NCI-H2171 (cell line): ENCODE measurements at places on chromosomes 2 and 18.

- peak; percentile 89 for DNase-seq
These were observed 495.8 kb downstream of the NRXN1 start for GRCh38 chr2:50535971-50536759.

DNA sequence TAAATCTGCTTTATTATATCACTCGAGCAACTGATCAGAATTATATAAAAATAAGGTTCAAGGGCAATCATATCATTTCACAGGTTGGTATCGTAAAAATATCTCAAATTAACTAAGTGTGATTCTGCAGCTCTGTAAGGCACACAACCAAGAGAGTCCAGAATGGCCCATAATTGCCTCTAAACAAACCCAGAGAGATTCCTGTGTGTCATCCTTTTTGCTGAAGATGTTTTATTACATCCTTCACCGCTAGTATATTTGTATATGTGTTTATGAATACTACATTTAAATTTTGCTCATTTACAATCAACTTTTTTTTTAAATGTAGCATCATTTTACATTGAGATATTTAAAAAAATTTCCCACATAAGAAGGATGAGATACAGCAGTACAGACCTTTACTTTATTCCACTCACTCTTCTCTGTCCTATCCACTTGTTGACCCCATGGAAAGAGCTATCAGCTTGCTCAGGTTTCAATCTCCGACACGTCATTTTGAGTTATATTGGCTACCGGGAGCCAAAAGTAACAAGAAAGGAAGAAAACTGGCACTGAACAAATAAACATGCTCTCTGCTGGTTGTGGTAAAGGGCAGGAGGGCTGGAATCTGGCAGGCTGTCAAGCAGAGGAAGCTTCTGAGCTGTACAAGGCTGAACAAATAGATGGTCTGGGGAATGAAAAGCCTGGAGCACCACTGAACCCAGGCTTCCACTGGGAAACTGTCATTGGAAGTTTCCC is 23.1 kb downstream of the PLA2R1 start:
- no peak for DNase-seq

DNA sequence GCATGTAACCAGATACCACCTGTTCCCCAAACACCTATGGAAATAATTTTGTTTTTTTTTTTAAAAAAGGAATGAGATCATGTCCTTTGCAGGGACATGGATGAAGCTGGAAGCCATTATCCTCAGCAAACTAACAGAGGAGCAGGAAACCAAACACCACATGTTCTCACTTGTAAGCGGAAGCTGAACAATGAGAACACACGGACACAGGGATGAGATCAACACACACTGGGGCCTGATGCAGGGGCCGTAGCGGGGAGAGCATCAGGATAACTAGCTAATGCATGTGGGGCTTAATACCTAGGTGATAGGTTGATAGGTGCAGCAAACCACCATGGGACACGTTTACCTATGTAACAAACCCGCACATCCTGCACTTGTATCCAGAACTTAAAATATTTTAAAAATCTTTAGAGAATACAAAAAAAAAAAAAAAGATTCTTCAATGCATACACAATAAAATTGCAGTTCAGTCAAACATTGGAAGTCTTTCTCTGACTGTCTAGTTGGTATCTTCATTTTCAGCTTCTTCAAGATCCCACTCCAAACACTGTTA is 11.6 kb upstream of the CASP10 start:
- peak; percentile 9 for DNase-seq

- no peak for DNase-seq
These were observed 1083.2 kb downstream of the SOCS6 start for GRCh38 chr18:71371951-71372605.

GRCh38 chr2:201235860-201236811 is 24.2 kb upstream of the CASP8 start:
- DNase-seq: peak; percentile 58

- no peak for DNase-seq
These were observed 72.5 kb downstream of the WDR7 start for GRCh38 chr18:56723706-56724105.

DNA sequence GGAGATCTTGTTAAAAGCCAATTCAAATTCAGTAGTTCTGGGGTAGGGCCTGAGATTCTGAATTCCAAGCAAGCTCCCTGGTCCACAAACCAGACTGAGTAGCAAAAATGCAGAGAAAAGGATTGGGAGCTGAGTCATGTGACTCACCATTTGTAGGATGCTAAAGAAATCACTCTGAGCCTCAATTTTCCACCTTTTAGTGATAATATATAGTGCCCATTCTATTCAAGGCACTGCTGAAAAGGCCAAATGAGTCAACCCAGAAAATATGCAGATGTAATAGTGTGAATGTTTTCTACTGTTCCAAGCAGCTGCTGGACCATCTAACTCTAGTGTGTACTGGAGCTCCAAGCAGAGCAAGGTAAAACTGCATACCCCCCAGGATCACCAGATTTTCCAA is 47.2 kb downstream of the SLC14A2 start:
- DNase-seq: no peak

- no peak for DNase-seq
These were observed 125.3 kb downstream of the COL4A4 start for GRCh38 chr2:227038550-227039189.

DNA sequence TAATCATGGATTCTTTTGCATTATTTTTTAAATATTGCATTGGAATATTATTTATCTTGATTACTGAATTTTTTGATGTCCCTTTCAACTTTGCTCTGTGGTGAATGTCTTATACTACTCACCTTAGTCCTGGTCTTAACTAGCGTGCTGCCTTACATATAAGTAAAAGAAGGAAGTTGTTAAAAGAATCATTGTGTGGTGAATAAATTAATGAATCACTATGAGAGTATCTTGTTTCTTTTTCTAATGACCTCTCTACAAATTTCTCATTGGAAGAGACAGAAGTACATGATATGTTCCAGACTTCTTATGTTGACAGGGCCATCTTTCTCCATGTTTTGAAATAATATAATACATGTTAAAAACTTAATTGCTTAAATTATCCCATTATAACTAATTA is 432.6 kb upstream of the MMADHC start:
- DNase-seq: no peak

DNA sequence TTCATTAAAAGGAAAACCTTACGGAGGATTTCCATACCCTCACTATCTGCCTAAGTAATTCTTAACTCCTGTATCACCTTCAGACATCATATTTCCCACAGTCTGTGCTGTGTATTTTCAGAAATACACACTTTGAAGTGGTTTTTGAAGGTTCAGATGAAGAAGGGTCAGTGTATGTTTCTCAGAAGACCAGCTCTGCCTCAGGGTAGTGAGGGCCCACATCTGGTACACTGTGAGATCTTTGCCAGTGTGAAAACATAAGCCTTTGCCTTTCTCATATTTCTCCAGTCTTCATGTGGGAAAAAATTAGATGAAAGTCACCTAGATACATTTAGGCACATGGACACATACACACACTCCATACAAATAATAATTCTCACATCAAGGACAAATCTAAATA is 408.4 kb downstream of the RIT2 start:
- no peak for DNase-seq

DNA sequence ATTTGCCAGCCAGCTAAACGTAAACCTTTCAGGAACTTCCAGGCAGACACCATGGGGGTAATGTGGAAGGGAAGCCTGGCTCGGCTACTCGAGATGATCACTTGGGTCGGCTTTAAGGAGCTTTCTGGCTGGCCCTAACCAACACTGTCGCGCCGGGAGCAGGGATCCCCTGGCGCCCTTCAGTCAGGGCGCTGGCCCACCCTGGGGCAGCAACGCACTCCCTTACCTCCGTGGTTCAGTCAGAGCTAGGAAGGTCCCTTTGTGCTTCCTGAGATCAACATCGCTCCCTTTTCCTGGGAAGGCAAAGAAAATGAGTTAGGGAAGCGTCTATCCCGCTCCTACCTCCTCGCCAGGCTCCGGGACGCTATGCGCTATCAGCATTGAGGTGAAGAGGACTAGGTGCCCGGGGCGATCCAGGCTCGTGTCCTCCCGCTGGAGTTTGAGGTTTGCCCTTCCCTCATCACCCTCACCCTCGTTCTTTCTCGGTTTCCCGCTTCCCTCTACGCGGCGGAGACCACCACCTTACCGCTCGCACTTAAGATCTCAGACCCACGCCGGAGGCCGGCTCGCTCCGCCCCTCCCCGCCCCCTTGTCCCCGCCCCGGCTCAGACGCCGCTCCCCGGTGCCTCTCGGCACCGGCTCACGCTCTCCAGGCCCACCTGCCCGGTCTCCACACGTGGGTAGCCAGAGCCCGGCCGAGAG is 449 bp upstream of the ATRAID start:
- DNase-seq: peak; percentile 89
